ENCODE measurements at places on chromosomes 11 and 22.

DNA sequence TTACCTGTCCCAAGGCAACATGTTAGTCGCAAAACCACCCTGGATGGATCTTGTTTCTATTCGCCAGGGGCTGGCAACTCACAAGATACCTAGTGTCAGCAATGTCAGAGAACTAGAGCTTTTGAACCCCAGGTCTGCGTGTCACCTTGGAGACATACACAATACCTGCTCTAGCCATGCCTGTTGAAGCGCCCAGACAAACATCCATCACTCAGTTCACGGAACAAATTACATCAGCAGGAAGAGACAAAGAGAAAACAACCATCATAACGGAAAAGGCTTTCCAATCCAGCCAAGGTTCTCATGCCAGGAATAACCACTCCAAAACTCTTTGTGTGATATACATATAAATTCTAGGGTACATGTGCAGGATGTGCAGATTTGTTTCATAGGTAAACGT lies 2.2 kb downstream of the CD59 start:
- DNase-seq = no peak

- no peak for DNase-seq
These were observed 51.3 kb upstream of the SCUBE2 start for GRCh38 chr11:9142732-9143131.

DNA sequence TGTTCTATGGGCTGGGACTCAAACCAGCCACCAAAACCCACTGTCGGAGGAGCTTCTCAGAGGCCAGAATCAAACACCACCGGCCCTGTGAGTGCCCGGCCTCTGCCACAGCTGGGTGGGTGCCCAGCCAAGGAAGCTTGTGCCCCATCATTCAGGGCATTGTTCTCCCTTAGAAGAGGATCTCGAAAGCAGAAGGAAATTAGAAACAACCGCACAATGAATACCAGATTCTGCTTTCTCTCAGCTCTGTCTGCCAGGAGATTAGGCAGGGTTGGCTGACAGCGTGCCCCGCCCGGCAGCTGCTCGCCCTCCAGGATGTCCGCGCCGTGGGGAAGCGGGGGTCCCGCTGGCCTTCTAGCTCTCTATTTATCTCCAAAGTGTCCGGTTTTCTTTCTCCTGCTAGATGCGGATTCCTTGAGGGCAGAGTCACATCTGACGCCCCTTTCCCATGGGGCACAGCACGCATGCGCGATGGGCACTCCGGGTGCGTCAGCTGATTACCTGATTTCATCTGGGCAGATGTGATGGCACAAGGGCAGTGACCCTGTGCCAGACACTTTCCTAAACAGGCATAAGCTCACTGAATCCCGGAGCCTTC lies 25.5 kb downstream of the SCGB1A1 start:
- peak; percentile 3 for DNase-seq

- no peak for DNase-seq
These were observed 50.4 kb upstream of the RAB1B start for GRCh38 chr11:66218036-66218435.

DNA sequence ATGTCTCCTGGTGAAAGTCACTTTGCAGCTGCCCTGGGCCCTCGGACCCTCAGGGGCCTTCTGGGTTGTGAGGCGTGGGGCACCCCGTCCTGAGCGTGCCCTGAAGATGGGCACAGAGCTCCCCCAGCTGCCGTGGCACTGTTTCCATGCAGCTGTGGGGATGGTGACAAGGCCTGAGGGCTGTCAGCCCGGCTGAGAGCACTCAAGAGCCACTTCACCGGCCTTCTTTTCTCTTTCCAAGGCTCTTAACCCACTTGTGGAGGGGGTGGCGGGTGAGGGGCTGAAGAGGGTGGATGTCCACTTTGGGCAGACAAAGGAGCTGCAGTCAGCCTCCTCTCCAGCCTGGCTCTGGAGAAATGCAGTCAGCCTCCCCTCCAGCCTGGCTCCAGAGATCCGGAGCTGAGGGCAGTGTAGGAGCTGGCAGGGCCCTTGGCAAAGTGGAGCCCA lies 239.5 kb downstream of the ST3GAL4 start:
- no peak for DNase-seq

- no peak for DNase-seq
These were observed 42.8 kb downstream of the SIK3 start for GRCh38 chr11:117055469-117055868.

DNA sequence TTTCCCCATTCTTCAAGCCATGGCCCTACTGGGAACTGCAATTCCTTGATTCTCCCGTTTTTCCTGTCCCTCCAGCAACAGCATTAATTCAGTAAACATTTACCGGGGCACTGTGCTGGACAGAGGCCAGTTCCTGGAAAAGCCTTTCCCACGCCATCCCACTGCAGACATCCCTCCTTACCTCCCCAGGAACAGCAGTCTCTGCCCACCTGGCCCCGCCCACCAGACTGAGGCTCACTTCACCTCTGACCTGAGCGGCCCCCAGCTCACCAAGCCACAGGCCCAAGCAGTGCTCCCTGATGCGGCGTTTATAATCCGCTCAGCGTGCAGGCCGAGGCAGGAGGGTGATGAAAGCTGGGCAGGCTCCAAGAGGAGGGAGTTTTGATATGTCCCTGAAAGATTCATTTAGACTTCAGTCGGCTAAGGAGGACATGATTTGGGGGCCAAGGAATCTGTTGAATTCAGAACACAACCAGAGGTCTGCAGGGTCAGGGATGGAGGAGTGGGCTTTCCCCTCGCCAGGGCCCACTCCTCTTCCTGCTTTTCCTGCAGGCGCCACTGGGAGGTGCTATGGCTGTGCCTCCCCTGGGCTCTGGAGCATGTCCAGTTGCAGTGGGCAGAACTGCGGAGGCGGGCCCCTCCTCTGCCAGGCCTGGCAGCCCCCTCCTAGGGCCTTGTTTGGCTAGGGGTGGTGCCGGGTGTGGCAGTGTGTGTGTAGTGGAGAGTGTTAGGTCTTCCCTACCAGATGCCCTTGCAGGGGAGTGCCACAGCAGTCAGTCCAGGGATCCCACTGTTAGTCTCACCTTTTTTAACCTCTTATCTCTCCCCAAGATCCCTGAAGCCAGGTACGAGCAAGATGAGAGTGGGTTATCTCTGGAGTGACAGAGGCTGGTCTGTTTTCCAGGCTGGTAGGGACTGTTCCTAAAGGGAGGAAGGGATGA lies 1.4 kb upstream of the TAGLN start:
- DNase-seq = no peak

DNA sequence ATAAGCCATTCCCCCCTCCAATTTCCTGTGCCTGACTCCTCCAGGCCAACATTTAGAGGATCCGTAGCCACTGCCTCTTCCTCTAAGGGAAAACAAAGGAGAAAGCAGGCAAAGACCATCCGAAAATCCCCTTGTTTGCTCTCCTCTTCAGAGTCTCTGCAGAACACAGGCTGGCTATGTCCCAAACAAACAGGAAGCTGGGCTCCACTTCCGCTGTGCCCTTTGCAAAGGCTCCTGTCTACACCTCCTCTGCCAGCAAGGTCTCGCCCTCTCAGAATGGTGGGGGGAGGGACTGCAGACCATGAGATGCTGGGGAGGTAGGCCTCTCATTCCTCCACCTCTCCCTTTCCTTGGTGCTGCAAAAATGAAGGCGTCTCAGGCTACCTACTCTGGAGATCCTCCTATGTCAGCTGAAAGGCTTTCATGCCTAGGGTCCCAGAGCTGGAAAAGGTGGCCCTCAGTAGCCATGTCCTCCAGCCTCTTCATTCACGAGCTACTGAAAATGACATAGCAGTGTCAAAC lies 596.2 kb downstream of the BUD13 start:
- DNase-seq = no peak

DNA sequence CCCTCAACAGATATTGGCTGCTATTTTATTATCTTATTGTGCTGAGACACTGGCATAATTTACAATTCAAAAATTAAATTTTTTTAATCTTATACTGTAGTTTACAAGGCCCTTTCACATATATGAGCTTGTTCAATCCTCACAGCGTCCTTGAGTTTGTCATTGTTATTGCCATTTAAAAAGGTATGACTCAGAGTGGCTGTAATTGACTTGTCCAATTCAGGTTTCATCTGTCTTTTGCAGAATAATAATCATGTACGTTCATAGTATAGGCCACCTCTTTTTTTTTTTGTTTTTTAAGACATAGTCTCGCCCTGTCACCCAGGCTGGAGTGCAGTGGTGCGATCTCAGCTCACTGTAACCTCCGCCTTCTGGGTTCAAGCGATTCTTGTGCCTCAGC lies 11.5 kb downstream of the PTPRJ start:
- DNase-seq = no peak

DNA sequence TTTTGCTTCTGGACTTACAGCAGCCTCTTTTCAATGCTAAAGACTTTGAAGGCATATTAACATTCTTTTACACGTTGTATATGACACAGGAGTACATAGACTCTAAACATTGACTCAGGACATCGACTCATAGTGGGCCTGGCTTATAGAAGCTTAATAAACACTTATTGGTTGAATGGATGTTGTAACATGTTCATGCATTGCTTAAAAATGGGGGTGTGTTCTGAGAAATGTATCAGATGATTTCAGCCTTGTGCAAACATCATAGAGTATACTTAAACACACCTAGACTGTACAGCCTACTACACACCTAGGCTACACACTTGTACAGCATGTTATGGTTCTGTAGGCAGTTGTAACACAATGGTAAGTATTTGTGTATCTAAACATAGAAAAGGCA lies 17.9 kb downstream of the TTC17 start:
- DNase-seq = no peak

- DNase-seq = no peak
These were observed 3.7 kb downstream of the RRP7A start for GRCh38 chr22:42515896-42516295.

GRCh38 chr11:56624661-56625110 lies 10.0 kb upstream of the OR5M1 start:
- no peak for DNase-seq

- DNase-seq = no peak
These were observed 33.4 kb downstream of the MN1 start for GRCh38 chr22:27768027-27768653.

DNA sequence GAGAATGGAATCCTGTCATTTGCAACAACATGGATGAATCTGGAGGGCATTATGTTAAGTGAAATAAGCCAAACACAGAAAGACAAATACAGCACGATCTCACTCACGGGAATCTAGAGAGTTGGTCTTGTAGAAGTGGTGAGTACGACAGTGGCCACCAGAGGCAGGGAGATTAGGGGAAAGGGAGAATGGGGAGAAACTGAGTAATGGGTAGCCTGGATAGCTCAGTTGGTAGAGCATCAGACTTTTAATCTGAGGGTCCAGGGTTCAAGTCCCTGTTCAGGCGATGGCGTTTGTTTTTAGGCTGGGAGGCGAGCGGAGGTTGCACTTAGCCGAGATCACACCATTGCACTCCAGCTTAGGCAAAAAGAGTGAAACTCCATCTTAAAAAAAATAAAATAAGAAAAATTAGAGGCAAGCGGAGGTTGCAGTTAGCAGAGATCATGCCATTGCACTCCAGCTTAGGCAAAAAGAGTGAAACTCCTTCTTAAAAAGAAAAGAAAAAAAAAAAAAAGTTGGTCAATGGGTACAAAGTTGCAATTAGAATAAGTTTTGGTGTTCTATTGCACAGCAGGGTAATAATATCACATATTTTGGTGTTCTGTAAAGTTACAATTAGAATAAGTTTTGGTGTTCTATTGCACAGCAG lies 95.7 kb upstream of the UBASH3B start:
- no peak for DNase-seq

DNA sequence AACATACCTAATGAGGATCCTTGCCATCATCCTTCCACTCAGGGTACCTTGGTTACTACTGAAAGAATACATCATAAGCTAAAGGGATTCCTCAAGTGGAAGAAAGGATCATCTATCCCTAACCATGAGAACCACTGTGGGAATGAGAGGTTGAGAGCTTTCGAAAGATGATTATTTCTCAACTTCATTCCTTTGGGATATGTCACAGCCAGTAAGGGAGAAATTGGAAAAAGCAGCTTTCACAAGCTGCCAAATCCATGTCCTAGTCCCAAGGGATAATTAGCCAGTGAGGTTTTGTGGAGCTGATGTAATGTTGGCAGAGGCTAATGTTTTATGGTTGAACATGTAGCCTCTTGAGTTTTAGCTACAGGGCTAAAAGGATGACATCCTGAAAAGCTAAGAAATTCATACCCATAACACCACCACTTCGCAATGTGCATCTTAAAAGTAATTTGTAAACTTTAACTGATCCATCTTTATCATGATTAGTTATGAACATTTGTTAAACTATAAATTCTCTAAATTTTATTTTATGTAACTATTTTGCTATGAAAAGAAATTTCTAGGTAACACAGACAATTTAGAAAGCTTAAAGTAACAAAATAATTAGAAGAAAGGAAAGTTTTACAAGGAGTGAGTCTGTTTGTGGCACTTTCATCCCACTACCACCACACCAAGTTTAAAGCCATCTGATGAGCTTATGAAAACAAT lies 123.9 kb downstream of the MRTFA start:
- no peak for DNase-seq

GRCh38 chr22:22357024-22357883 lies 112.7 kb downstream of the VPREB1 start:
- DNase-seq = peak; percentile 56

GRCh38 chr11:62333768-62334167 lies 3.5 kb upstream of the ASRGL1 start:
- DNase-seq = no peak

- DNase-seq = no peak
These were observed 10.2 kb downstream of the FIBIN start for GRCh38 chr11:27004103-27004502.

GRCh38 chr11:94731880-94732601 lies 36.1 kb upstream of the AMOTL1 start:
- DNase-seq = no peak

GRCh38 chr22:45896964-45897538 lies 79.9 kb downstream of the WNT7B start:
- no peak for DNase-seq

- DNase-seq = no peak
These were observed 394.2 kb upstream of the CCDC90B start for GRCh38 chr11:83680321-83680720.

DNA sequence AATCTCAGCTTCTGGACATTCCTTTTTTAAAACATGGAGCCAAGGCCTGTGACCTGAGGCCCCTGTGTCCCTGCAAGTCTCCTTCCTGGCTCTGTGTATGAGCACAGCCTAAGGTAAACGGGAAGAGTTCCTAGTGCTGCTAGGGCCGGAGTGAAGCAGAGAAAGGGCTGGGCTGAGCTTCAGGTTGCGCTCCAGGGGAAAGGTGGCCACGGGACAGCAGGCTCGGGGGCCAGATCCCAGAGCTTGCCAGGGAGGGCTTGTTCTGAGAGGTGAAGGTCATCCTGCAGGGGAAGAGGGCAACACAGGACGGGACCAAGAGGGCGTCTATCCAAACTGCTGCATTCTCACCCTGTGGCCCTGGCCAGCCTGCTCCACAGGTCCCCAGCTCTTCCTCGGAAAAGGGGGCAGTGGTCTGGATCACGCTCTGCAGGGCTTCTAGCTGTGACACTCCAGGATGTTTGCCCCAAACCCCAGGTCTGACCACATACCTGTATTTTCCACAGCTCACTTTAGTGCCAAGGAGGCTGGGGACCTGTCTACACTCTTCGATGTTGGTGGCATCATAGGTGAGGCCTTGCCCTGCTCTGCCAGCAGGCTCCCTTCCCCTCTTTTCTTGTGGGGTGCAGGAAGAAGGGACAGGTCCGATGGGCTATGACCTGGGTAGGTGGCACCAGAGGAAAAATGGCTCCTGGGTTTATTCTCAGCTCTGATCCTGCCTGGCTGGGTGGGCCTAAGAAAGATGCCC lies 20.4 kb downstream of the SLC37A2 start:
- DNase-seq = no peak

GRCh38 chr11:113593698-113594308 lies 112.3 kb downstream of the TMPRSS5 start:
- DNase-seq = no peak

Data from activated T-cell treated with anti-CD3 and anti-CD28 coated beads for 4 hours (primary cell).